Central memory CD4-positive, alpha-beta T cell (primary cell): ENCODE measurements at places on chromosomes 4 and X.
A peak's percentile ranks its signal among the peaks of the same experiment; 100 is the strongest.

GRCh38 chrX:135522132-135522530 lies 1.7 kb downstream of the INTS6L start:
- no peak for DNase-seq

GRCh38 chr4:101987623-101988243 lies 197.2 kb downstream of the BANK1 start:
- DNase-seq: no peak

DNA sequence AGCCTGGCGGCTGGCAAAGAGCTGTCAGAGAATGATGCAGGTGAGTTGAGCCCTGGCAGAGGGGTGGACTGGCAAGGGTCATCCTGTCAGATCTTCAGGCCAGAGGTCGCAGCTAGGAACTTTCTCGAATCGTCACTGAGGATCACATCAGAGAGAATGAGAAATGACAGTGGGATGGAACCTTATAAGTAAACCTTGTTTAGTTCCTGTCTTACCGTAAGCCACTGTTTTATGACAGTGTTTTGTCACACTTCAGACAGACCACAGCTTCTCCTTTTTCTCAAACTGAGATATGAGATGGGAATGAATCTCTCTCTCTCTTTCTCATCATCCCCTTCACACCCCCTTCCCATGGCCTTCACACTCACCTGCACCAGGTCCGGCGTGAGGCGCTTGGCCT lies 9.3 kb downstream of the DIPK2B start:
- DNase-seq: no peak

GRCh38 chr4:54101190-54102041 lies 1.5 kb downstream of the GSX2 start:
- no peak for DNase-seq

DNA sequence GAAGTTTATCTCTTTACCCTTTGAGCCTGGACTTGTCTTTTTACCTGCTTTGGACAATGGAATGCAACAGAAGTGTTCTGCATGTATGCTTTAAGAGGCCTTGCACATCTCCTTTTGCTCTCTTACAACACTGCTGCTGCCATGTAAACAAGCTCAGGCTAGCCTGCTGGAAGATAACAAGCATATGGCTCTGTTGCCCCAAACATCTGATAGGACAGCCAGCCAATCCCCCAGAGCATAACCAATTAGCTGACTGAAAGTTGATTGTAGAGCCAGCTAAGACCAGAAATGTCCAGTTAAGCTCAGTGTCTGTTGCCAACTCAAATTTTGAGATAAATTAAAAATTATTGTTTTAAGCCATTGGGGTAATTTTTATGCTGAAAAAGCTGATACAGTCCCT lies 510.6 kb upstream of the CNKSR2 start:
- no peak for DNase-seq

- no peak for DNase-seq
Measured at GRCh38 chrX:130025256-130025655, 42.8 kb downstream of the BCORL1 start.

GRCh38 chr4:101621120-101621519 lies 169.4 kb upstream of the BANK1 start:
- no peak for DNase-seq

- no peak for DNase-seq
Measured at GRCh38 chr4:113383111-113383785, 333.8 kb downstream of the ANK2 start.

- no peak for DNase-seq
Measured at GRCh38 chr4:27463816-27464215, 603.2 kb downstream of the STIM2 start.

DNA sequence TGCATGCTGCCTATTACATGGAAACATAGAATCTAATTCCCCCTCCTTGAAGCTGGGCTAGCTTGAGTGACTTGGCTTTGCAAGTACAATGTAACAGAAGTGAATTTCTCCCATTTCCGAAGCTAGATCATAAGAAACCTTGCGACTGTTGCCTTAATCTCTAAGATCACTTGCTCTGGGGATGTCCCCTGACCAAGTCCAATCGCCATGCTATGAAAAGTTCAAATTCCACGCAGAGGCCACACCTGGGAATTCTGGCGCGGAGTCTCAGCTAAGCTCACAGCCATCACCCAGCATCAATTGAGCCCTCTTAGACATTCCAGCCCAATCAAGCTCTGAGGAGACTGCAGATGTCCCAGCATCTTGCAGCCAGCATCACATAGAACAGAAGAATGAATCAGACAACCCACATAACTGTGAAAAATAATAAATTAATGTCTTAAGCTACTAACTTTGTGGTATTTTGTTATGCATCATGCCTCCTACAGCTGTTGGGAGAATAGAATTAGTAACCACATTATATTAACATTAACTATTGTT lies 27.0 kb downstream of the GPM6A start:
- DNase-seq: no peak

DNA sequence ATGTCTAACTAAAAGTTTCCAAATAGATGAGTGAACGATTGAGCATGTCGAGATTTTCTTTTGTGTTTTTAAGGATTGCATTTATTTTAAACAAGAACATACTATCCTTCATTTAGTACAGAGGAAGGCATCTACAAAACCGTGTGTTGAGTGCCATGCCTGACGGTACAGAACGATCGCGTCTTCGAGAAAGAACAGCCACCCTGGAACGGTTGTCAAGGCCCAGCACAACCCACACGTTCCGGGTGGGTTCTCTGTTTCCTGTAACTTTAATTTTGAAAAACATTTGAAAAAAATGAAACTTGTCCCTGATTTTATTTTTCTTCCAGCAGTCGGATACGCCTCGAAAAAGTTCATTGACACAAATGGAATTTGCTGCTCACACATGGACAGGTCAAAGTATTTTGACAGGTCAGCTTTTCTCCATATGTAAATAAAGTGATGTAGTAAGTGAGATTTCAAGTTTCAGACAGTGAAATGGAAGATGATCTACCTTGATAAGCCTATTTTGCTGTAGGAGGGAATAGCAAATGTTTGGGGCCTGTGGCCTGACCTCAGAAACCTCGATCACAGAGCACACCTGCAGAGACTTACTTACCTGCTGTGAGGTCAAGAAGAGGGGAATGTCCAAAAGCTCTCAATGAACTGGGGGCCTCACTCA lies 24.4 kb upstream of the CYP4V2 start:
- DNase-seq: no peak

- DNase-seq: no peak
Measured at GRCh38 chrX:139508099-139508498, 22.4 kb upstream of the F9 start.

GRCh38 chr4:69735119-69735518 lies 25.3 kb downstream of the SULT1B1 start:
- no peak for DNase-seq

DNA sequence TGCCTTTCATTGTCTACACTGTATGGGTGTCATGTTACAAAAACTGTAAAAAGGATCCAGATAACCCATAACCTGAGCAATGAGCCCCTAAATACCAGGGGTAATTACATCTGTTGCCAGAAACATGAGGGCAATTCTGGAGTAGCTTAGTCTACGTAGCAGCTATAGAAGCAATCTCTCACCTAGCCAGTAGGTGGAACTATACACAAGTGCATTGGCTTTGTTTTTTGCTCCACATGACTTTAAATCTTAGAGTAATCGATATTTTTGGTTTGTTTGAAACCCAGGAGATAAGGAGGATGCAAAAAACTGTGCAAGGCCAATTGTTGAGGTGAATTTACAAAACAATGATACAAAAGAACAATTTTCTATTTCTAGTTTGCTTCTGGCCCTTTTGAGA lies 57.5 kb downstream of the GPR82 start:
- peak; percentile 17 for DNase-seq

DNA sequence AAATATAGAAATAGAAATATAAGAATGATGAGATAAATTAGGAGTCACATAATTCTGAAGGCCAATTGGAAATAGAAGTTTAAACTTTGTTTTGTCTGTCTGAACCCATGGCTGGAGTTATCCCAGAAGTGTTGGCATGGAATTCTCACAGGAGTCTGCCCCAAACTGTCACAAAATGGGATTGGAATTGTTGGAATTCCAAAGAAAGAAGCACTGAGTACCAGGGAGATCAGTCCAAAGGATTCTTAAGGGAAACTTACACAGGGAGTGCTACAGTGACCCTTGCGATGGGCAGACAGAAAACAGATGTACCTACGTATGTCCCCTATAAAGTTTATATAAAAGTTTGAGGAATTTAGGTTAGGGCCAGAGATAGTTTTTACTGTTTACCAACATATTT lies 1607.7 kb downstream of the ARAP2 start:
- DNase-seq: no peak

DNA sequence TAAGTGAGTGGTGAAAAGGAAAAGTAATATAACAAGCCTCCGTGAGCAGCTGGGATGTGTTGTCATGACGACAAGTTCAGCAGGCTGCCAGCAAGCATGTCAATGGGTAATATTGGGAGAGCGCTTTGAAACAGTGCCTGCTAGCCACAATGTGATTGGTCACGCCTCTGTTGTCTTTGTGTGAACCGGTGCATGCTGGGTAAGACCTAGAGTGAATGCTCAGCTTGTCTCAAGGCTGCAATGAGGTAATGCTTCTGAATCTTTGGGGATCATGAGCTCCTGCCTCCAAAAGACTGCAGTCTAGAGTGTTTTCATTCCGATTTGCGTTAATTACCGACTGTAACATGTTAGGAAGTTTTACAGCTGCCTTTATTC lies 54.9 kb downstream of the STOX2 start:
- no peak for DNase-seq

DNA sequence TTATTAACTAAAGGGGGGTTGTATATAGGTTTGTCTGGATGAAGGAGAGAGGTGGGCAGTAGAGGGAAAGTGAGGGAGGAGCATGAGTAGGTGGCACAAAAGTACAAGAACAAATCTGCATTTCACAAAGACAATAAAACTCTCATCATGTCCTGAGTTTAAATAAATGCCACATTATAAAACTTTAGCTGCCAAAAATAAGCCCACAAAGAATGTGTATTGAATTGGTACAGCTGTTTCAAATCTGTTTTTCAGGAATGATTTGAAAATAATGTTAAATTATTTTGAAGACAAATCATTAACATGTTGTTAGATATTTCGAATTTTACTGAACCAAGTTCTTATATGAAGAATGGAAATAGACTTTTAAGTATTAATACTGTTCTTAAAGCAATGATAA lies 5.8 kb downstream of the CNKSR2 start:
- no peak for DNase-seq

DNA sequence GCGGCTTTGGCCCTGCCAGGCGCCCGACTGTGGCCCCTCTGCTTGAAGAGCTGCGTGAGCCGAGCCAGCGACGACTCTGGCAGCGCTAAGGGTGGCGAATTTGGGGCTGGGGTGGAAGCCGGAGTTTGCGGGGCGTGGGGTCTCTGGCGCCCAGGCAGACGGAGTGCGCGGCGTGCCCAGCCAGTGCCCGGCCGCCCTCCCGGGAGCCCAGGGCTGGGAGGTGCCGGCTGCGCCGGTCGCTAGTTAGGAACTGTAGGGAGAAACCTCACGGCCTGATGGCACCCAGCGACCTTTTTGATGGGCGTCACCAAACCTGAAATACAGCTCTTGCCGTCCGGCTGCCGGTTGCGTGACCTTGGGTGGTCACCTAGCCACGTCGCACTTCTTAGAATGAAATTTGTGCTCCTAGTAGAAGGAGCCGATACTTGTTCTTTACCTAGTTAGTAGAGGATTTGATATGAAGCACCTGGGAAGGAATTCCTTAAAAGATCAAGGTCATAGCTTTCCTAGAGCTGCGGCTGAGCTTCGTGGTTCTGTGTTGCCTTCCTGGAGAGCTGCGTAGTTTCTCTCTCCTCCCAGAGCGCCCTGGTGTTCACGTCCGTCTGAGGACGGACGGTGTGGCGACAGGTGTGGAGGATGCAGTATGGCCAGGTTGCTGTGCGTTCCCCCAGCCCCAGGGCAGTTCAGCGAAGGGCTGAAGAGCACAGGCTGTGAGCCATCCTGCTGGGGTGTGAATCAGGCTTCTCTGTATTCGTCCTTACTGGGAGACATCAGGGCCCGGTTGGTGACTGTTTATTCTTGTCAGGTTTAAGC lies 680 bp downstream of the MAEA start:
- DNase-seq: no peak

GRCh38 chr4:6688879-6689505 lies 4.7 kb upstream of the S100P start:
- peak; percentile 72 for DNase-seq

GRCh38 chr4:145895056-145895455 lies 43.6 kb downstream of the ZNF827 start:
- DNase-seq: no peak

GRCh38 chr4:26021417-26022345 lies 107.7 kb downstream of the SMIM20 start:
- no peak for DNase-seq

DNA sequence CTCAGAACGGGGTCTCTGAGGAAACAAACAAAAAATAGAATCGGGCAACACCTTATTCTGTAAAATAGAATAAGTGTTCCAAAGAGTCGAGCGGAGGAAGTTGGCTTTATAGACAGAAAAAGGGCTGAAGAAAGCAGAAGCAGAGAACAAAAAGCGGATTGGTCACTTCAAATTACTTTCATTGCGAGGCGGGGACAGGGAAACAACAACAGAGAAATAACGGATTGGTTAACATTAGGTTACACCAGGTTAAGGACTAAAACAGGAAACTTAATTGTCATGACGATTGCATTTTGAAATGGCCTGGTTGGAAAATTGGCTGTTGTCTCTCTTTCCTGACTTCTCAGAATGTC lies 433 bp upstream of the COQ2 start:
- peak; percentile 41 for DNase-seq

GRCh38 chr4:139419388-139419914 lies 34.5 kb upstream of the RAB33B start:
- no peak for DNase-seq

- DNase-seq: no peak
Measured at GRCh38 chrX:71990518-71990917, 79.9 kb downstream of the NHSL2 start.

DNA sequence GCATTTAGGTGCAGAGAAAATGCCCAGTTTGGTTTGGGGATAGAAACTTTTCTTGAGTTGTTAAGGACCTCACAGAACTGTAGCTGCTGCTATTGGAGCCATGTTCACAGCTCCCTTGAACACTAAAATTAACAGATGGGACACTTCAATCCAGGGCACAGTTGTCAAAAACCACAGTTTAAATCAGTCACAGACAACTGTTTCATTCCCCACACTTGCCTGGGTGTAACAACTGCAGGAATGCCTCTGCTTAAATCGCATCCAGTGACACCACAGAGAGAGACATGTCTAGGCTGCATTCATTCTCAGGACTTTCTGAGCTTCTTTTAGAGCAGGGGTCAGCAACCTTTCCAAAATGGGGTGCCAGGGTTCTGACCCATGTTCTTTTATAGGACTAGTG lies 12.7 kb upstream of the CAPN6 start:
- no peak for DNase-seq

- peak; percentile 3 for DNase-seq
Measured at GRCh38 chr4:127783026-127783769, 1.1 kb downstream of the HSPA4L start.

- DNase-seq: no peak
Measured at GRCh38 chr4:70437197-70437596, 34.8 kb upstream of the MUC7 start.

DNA sequence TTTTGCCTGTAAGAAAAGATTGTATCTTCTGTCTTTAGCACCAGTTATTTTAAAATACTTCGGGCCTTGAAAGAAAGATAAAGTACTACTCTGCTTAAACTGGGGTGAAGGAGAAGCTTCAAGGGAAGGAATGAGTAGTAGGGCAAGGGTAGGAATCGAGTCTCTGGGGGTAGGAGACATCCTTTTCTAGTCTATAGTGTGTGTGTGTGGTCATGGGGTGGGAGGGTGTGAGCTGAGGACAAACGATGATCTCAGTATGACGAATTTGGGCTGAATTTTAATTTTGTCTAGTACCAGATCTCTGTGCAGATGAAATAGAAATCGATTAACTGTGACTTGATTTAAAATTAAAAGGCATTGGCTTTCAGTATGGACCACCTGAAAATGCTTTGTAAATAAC lies 3.3 kb upstream of the MYOZ2 start:
- no peak for DNase-seq
